LoVo (cell line): ENCODE measurements at places on chromosomes 7 and 10.

DNA sequence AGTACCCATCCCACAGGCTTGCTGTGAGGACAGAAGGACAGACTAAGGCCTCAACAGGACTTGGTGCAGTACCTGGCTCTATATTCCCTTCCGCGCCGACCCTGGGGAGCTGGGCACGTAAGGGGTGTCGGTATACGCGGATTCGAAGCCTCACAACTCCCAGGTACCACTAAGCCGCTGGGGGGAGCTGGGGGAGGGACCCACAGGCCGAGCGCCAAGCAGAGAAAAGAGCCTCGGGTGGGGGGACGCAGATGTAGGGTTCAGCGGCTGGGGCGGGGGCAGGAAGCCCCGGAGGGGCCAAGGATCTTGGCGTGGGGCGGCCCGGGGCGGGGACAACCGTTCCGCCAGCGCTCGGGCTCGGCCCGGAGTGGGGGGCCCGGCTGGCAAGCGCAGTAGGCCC, 126.4 kb upstream of the ZNF746 start:
- peak; percentile 43 for DNase-seq

DNA sequence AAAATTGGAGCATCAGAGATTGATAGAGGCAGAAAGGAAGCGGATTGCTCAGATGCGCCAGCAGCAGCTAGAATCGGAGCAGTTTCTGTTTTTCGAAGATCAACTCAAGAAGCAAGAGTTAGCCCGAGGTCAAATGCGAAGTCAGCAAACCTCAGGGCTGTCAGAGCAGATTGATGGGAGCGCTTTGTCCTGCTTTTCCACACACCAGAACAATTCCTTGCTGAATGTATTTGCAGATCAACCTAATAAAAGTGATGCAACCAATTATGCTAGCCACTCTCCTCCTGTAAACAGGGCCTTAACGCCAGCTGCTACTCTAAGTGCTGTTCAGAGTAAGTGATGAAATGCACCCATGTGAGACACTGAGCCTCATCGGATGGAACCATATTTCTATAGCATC, 33.1 kb downstream of the STAMBPL1 start:
- no peak for DNase-seq

GRCh38 chr10:93639791-93640190, 27.5 kb downstream of the PDE6C start:
- DNase-seq = no peak

DNA sequence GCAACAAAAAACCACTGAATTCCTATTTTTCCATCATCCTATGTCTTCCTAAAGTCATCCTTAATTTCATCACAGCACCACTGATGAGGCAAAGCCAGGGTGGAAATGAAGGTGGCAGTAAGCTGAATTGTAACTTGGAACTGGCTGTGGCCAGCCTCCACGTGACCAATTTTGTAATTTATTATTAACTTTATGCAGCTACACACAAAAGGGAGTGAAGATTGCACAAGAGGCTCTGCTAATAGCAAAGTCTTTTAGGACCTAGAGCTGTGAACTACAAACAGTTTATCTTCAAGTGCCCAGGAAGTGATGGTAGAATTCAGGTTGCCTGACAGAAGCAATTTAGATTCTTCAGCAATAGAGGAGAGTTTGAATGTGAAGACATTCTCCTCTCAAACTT, 176.4 kb downstream of the CCDC71L start:
- no peak for DNase-seq

- peak; percentile 37 for DNase-seq
These were observed 815 bp downstream of the CCSER2 start for GRCh38 chr10:84329196-84329611.

GRCh38 chr10:131381576-131381975, 70.1 kb upstream of the TCERG1L start:
- no peak for DNase-seq

DNA sequence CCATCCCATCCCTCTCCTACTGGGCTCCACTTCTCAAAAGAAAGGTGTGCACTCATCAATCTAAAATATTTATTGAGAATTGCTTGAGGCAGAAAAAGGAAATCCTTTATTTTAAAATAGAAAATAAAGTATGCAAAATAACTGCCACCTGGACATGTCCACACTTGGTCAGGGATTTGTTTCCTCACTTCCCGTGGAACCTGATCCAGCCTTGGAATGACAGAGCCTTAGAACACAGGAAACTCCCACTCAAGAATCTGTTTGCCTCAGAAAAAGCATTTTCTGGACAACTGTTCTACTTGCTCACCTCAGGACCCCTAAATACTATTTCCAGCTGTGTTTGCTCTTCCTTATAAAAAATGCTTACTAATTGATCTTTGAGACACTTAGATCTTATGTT, 29.0 kb downstream of the AKR1C8 start:
- DNase-seq = no peak

- no peak for DNase-seq
These were observed 30.4 kb upstream of the GPR26 start for GRCh38 chr10:123635745-123636144.

GRCh38 chr10:86449926-86450558, 71.5 kb downstream of the WAPL start:
- no peak for DNase-seq

DNA sequence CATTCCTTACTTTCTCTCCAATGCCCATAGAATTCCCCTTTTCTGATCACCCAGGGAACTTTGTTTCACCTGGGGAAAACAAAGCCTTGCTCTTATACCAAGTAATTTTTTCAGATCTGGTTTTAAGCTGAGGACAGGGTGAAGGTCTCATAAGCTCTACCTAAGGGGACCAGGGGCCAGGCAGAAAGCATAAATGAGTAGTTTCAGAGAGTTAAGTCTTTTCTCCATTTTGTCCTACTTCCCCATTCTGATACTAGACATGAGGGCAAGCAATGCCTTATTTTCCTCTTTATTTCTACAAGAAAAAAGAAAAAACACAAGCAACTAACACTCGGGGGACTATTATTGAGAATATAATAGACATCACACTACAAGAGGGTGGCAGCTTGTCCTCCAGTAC, 2.9 kb downstream of the AKR1D1 start:
- DNase-seq = no peak

- DNase-seq = no peak
These were observed 24.9 kb downstream of the MTURN start for GRCh38 chr7:30159698-30160143.
